ENCODE measurements at places on chromosomes 1 and 21.

DNA sequence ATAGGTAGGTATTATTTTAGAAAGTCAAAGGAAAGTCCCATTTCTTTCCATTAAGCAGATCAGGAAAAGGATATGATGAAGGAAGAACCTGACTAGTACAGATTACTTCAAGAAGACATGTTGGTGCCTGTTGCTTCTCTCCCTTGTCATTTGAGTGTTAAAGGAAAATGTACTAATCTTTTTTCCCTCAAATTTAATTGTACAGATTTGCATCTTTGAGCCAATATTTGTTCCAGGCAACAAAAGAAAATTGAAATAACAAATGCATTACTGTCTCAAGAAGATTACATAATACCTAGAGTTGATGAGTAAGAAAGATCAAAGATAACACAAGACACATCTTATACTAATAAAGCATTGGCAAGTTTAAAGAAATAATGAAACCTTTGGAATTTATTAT is 566.9 kb upstream of the ZP4 start:
- H3K27ac ChIP-seq: no peak overlapping the region
- no peaks in the 10 kb centered on the region for H3K27me3 ChIP-seq
- H3K4me1 ChIP-seq: no peaks in the 10 kb centered on the region
- H3K4me3 ChIP-seq: no peak overlapping the region
- no peak for DNase-seq

GRCh38 chr1:212686591-212686990 is 13.0 kb downstream of the BATF3 start:
- H3K27ac ChIP-seq: no peak overlapping the region
- no peaks in the 10 kb centered on the region for H3K36me3 ChIP-seq
- no peaks in the 10 kb centered on the region for H3K27me3 ChIP-seq
- peaks cover 22% of the 10 kb centered on the region for H3K4me1 ChIP-seq

- no peaks in the 10 kb centered on the region for H3K27me3 ChIP-seq
- H3K4me1 ChIP-seq: no peaks in the 10 kb centered on the region
- H3K27ac ChIP-seq: no peak overlapping the region
- no peaks in the 10 kb centered on the region for H3K36me3 ChIP-seq
Observed at GRCh38 chr21:41630917-41631316, 123.0 kb upstream of the TMPRSS2 start.

DNA sequence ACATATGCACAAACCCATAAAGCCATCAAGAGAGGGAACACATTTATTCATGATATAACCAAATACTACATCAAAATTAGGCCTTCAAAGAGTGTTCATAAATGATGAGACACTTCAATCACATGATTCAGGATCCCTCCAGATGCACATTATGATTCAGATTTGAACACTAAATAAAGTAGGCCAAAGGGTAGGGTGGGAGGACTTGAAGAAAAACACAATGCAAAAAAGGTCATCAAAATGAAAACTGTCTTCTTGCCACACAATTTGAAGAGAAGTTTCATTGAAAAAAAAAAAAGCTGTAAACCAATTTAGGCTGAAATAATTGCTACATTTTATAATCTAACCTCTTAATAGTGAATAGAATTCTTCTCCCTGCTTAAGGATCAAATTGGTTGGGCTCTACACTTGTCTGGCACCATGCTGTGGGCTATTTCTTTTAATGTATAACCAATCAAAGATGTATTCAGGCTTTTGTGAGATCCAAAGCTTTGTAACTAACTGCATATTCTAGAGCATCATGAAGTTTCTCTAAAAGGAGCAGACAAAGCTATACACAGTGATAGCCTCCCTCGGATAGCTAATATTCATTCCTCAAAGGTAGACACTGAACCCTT is 58.1 kb downstream of the ZSWIM5 start:
- no peaks in the 10 kb centered on the region for H3K27me3 ChIP-seq
- no peaks in the 10 kb centered on the region for H3K36me3 ChIP-seq
- DNase-seq: no peak
- no peaks in the 10 kb centered on the region for H3K4me1 ChIP-seq

- no peaks in the 10 kb centered on the region for H3K27me3 ChIP-seq
- H3K27ac ChIP-seq: no peak overlapping the region
- H3K36me3 ChIP-seq: no peaks in the 10 kb centered on the region
- no peak overlapping the region for H3K4me3 ChIP-seq
- no peaks in the 10 kb centered on the region for H3K4me1 ChIP-seq
Observed at GRCh38 chr1:157882580-157882979, 41.0 kb upstream of the CD5L start.

All from CD4-positive, alpha-beta T cell (primary cell).